NCI-H1930 (cell line): ENCODE measurements at places on chromosomes 16 and 17.

- no peak for DNase-seq
Observed at GRCh38 chr16:68395167-68395786, 53.0 kb downstream of the SMPD3 start.

GRCh38 chr16:89720551-89720812 is 216 bp downstream of the VPS9D1 start:
- no peak for DNase-seq

GRCh38 chr17:77617516-77617915 is 341.0 kb upstream of the TNRC6C start:
- no peak for DNase-seq

DNA sequence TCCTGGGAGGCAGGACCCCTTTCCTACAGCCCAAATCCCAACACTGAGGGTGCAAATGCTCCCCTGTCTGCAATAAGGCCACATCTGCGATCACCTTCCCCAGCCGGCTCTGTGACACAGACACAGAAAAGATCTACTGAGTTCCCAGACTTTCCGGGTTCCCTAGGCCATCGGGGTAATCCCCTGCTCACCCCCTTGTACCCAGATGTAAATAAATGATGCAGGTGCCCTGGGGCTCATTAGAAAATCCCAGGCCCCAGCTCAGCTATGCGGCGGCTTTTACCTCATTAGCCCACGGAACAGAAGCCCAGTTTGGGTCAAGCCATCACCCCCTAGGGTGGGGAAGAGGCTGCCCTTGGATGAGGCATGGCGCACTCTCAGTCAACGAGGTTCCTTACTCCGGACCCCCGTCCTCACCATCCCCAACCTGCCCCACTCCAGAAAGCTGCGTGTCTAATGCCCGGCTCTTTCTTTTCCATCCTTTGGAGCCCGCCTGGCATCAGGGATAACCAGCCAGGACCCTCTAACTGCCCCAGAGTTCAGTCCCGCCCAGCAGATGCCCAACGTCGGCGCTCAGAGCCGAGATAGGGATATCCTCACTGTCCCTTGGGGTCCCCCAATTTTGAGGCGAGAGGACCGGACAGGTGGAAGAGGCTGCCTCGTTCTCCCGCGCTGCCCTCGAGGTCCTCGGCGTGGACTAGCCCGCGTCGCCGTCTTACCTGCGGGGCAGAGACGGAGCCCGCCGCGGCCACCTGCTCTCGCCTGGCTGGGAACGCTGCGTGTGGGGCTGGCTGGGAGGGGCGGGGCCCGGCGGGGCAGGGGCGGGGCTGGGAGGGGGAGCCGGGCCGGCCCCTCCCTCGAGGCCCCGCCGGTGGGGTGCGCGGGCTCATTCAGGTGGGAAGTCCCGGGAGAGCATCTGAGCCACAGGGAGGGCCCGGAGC is at the start of gene ZNF385C:
ZNF385C (minus strand) TSS at position 783 of the 941 bp plus-strand sequence. CDS start 35,417 bp downstream, outside the sequence.
- DNase-seq, result no peak

- no peak for DNase-seq
Observed at GRCh38 chr16:87107201-87107600, 210.0 kb downstream of the C16orf95 start.

DNA sequence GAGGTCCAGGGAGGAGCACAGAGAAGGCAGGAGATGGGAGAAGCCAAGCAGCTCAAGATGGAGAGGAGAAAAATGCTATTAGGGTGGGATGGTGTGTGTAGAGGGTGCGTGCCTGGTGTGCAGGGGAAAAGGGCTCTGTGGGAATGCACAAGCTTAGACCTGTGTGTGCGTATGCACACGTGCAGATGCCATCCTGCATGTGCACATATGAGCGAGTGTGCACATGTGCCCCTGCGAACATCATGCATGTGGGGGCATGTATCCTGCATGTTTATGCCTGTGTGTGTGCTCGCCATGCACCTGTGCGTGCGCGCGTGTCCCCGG is 438 bp upstream of the KCNJ12 start:
- no peak for DNase-seq

GRCh38 chr16:88780142-88781062 is 4.6 kb downstream of the PIEZO1 start:
- DNase-seq, result no peak

GRCh38 chr17:14813649-14814370 is 451.3 kb downstream of the PMP22 start:
- DNase-seq, result peak; percentile 58

- no peak for DNase-seq
Observed at GRCh38 chr17:77326076-77326591, 185.4 kb downstream of the SEC14L1 start.

DNA sequence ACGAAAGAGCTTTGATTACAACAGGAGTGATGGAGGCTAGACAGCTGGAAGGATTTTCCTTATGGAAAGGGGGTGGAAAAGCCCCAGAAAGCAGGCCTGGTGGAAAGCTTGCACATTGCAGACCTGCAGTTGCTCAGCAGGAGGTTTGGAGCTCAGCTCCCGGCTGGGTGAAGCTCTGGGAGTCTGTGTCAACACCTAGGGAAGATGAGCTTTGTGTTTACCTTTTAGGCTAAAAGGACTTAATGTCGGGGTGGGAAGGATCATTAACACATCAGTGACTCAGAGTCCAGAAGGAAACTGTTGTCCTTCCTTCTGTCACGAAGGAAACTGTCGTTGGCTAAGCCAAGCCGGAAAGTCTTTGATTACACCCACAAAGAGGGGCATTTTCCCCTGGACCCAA is 48.2 kb downstream of the RAP1GAP2 start:
- no peak for DNase-seq

DNA sequence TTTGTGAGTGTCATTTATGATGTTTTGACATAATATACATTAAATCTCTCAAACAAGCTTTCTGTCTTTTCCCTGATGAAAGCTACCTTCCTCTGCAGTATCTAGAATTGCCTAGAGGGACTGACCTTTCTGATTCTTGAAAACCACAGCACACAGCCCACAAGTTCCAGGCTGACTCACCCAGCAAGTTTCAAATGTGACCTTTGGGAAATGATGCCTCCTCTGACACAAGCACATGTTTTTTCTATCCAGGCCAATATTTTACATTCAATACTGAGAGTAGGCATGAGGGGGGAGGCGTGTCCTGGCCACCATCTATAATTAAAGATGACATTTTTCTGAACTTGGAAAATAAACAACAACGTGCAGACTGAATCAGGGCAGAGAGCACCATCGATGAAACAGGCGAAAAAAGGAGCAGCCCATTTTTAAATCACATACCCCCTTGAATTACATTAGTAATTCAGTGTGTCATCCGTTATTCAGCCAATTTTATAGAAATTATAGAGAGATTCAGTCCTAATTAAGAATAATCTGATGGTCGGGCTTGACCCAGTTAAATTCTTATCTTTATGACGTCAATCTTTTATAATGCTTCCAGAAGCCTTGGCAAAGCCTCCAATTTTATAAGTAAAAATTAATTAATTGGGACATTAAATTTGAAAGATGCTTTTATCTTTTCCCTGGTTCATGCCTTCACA is 292.6 kb upstream of the CDH11 start:
- no peak for DNase-seq

DNA sequence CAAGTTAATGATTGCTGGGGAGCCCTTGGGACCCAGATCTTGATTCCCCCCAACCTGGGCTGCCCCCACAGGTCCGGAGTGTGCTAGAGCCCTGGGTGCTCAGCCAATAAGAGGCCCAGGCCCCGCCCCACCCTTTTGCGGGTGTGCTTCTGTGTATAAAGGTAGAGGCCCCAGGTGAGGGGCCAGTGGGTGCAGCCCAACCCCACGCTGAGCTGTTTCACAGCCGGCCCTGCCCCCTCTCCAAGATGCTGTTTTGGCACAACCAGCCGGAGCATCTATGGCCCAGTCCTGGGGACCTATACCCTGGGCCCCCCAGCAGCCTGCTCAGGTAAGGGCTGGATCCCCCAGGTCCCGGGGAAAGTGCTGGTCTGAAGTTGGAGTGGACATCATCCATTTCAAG is 11.8 kb upstream of the STAC2 start:
- DNase-seq, result no peak

- DNase-seq, result peak; percentile 37
Observed at GRCh38 chr16:86519649-86520316, 9.5 kb downstream of the FOXF1 start.

DNA sequence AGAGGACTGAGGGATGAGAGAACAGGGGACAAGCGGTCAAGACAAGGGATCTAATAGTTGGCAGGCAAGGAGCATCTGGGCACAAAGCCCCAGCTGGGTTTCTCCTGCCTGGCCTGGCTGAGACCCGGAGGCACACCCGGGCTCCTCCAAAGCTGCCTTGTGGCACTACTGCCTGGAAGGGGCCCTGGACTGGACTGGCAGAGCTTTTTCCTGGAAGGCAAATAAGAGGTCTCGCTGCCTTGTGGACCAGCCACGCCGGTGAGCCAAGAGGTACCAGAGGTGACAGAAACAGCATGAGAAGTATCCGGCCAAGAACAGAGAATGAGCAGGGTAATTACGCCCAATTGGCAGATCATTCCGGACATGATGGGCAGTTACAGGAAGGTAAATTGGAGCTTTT is 64.6 kb downstream of the GTF3C1 start:
- no peak for DNase-seq

DNA sequence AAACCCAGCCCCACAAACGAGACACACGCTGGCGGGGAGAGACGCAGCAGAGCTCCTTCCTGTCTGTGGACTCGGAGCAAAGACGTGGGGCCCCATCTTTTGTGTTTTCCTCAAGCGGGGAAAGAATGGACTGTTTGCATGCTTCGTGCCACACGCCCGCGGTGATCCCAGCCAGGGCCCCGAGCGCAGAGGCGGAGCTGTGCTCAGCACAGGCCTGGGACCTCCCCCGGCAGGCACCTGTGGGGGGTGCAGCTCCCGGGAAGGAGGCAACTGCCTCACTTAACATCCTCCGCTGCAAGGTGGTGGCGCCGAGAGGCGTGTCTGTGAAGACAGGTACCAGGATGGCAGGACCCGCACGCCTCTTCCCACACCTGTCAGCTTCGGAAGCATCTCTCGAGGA is 19.1 kb downstream of the TRARG1 start:
- DNase-seq, result no peak

GRCh38 chr17:14840616-14841231 is 424.4 kb downstream of the PMP22 start:
- DNase-seq, result no peak

DNA sequence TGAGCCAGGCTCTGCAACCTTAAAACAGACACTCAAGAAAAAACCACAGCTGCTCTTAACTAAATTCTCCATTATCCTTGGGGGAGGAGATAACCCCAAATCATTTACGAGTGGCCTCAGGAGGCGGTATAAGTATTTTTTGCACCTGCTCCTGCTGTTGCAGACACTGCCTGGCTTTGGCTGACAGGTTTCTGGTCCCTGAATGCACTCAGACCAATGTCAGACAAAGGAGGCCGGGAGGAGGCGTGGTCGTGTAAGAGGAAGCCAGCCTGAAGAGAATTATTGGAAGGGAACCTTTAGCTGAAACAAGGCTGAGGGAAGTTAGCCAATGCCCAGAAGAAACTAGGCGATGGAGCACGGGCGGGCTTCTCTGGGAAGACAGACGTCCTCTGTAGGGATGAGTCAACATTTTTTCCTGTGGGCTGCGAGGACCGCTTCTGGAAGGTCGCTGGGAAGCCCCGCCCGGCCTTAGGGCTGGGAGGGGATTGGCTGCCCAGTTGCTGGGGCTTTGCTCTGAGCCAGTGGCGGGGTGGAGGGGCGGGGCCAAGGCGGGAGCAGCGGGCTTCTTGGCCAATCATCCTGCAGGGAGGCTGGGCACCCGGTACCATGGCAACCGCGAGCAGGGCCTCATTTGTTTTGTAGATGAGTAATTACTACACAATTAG is 82.3 kb downstream of the CCDC182 start:
- no peak for DNase-seq

- no peak for DNase-seq
Observed at GRCh38 chr16:67206838-67207248, 7.9 kb downstream of the ELMO3 start.

GRCh38 chr16:66524601-66525164 is 25.2 kb downstream of the TK2 start:
- DNase-seq, result no peak

GRCh38 chr17:60036796-60037677 is 41.7 kb downstream of the HEATR6 start:
- DNase-seq, result peak; percentile 78

DNA sequence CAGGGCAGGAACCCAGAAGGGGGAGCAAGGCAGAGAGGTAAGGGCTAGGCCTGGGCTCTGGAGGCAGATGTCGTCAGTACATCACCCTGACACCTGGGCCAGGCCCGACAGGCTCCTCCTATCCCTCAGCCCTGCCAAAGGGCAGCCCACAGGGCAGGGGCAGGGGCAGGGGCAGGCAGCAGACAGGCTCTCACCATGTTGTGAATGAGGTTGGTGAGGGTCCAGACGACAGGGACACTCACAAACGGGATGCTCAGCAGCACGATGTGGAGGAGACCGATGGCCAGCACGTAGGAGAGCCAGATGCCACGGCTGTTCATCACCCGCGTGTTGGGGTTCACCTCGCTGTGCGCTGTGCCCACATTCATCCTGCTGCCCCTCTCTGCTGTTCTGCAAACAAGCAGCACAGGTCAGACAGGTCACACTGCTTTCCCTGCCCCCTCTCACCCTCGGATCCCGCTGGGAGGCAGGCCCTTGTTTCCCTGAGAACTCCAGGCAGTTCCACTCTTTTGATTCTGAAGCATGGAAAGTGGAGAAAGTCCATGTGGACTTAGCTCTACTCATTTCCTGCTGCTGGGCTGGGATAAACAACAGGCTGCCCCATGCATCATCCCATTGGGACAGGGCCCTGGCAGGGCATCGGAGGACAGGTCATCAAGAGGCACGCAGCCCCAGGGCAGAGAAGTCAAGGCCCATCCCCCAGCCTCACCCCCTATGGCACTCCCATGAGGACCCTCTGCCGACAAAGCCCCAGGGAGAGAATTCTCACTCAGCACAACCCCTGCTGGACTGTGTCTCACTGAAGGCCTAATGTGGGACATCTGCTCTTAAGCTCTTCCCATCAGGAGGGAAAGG is 3.3 kb downstream of the ORMDL3 start:
- no peak for DNase-seq

GRCh38 chr16:69444873-69445517 is 20.6 kb downstream of the CYB5B start:
- DNase-seq, result no peak

- no peak for DNase-seq
Observed at GRCh38 chr16:24138575-24138974, 117.6 kb upstream of the CACNG3 start.

DNA sequence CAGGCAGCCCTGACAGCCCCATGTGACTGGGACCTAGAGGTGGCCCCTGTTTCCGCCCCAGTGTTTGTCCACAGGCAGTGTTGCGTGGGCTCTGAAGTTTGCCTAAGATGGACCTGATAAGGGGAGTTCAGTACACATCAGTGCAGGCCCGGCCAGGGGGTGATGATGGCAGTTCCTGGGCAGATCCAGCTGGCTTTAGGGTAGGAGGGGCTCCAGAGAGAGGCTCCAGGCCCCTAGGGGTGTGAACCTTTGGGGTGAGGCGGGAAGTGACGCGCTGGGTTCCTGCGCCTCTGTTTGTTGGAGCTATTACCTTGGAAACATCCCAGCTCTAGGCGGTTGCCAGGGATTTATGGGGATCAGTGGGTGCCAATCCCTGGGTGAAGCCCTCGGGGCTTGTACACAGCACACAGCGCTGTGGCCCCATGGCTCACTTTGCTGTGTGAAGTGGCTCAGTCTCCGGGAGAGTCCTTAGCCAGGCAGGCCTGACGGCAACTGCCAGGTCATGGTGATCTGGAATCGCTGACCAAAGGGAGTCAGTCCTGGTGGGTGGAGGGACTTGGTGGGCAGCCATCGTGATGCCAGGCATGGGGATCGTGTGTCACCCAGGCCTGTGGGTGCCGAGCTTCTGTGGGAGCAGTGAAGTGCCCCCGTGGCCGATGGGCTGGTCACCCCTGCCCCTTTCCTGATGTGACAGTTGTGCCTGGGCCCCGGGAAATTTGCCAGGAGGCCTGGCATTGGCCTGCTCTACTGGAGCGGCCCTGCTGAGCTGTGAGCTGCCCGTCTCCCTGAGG is 146.1 kb downstream of the SEC14L1 start:
- DNase-seq, result no peak
